ENCODE measurements at places on chromosomes 1 and 21.

- no peak for DNase-seq
Observed at GRCh38 chr1:15937706-15938168, 38.2 kb downstream of the ZBTB17 start.

DNA sequence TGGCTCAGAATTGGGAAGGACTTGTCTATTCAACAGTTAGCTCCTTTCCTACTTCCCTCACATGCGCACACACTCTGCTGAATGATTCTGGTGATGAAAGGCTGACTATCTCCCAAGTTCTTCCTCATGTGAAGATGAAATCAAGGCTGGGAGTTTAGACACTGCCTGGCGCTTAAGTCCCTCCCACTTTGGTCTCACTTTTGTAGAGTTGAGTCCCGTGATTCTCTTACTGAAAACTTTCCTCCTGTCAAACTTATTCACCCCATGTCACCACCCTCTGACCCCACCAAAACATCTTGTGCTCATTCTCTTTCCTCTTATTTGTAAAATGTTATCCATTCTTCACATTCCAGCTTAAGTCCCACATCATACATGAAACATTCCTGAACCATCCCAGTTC, 8.4 kb upstream of the MRPS6 start:
- no peak for DNase-seq

DNA sequence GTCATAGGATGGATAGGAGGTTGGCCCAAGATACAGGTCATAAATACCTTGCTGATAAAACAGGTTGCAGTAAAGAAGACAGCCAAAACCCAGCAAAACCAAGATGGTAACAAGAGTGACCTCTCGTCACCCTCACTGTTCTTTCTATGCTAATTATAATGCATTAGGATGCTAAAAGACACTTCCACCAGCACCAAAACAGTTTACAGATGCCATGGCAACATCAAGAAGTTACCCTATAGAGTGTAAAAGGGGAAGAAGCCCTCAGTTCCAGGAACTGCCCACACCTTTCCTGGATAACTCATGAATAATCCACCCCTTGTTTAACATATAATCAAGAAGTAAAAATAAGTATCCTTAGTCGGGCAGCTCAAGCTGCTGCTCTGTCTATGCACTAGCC, 671.9 kb downstream of the PTPRC start:
- no peak for DNase-seq

DNA sequence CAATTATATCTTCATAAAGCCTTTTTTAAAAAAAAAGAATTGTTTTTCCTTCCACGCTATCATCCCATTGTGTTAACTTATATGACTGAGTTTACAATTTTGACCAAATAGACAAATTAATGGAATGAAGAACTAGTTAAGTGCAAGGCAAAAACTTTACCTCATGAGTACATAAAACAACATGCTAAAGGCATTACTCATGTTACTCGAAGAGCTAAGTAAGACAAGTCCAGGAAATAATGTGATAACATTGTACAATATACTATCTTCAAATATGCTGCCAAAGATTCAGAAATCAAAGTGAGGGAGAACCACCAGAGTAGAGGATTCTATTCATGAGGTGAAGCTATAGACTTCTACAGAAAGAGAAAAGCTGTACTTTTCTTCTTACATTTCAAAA, 24.2 kb upstream of the DYNLT5 start:
- DNase-seq: no peak

GRCh38 chr1:2384941-2385481, 6.3 kb downstream of the MORN1 start:
- DNase-seq: no peak

- no peak for DNase-seq
Observed at GRCh38 chr1:8174807-8175206, 143.1 kb upstream of the SLC45A1 start.

DNA sequence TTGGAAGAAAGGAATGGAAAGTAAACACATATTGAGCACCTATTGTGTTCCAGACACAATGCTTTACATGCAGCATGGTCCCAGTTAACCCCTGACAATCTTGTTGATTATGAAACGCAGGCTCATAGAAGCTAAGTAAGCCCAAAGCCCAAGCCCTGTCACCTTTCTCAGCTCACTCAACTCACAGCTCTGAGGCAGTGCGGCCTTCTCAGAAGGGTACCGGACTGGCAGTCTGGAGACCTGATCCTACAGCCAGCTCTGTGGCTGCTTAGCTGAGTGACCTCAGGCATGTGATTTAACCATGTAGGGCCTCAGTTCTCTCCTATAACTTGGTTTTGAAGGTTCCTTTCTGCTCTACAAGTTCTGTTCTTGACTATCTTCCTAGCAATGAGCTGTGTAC, 464 bp upstream of the RNASEL start:
- DNase-seq: no peak
